SK-MEL-5 (cell line): ENCODE measurements at places on chromosomes 12 and 14. TPM values are rescaled to one million over a fixed set of nuclear protein-coding genes. Genes with fewer than 3 reads are reported as not detected.

Gene HOXC12
- total RNA-seq: not detected in 2 replicates

Gene DLK1
- 8.2 and 8.5 TPM in 2 replicates for total RNA-seq

Gene GLI1
- 0.16 and 1.9 TPM in 2 replicates for total RNA-seq

Gene LRRIQ1
- total RNA-seq: 0.90 and 0.95 TPM in 2 replicates

Gene GPR162
- total RNA-seq: 0.08 and 1.5 TPM in 2 replicates

GRCh38 chr14:87878959-87879358 is 114.0 kb downstream of the GALC start:
- no peak for DNase-seq

DNA sequence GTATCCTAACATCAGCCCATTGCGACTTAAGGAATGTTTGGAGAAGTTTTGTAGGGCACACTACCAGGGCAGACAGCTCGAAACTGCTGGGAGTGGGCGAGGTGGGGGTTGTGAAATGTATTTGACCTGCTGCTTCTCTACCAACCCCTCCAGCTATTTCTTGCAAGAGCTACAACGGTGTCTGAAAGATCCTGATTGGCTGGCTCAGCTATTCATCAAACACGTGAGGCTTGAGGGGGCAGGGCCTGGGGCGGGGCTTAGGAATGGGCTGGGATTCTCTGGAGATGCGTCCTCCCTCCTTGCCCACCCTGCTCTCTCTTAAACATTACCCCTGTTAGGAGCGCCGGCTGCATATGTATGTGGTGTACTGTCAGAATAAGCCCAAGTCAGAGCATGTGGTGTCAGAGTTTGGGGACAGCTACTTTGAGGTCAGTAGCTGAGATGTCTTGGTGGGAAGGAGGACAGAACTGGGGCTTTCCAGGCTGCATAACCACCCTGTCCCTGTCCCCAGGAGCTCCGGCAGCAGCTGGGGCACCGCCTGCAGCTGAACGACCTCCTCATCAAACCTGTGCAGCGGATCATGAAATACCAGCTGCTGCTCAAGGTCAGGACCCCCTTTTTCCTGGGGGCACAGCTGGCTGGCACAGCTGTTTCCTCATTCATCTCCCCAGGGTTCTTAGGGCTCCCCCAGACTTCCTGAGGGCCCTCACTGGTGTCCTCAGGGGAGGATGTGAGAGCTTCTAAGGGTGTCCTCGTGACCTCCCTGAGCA is 3.1 kb downstream of the ARHGEF25 start:
- peak; percentile 56 for DNase-seq

DNA sequence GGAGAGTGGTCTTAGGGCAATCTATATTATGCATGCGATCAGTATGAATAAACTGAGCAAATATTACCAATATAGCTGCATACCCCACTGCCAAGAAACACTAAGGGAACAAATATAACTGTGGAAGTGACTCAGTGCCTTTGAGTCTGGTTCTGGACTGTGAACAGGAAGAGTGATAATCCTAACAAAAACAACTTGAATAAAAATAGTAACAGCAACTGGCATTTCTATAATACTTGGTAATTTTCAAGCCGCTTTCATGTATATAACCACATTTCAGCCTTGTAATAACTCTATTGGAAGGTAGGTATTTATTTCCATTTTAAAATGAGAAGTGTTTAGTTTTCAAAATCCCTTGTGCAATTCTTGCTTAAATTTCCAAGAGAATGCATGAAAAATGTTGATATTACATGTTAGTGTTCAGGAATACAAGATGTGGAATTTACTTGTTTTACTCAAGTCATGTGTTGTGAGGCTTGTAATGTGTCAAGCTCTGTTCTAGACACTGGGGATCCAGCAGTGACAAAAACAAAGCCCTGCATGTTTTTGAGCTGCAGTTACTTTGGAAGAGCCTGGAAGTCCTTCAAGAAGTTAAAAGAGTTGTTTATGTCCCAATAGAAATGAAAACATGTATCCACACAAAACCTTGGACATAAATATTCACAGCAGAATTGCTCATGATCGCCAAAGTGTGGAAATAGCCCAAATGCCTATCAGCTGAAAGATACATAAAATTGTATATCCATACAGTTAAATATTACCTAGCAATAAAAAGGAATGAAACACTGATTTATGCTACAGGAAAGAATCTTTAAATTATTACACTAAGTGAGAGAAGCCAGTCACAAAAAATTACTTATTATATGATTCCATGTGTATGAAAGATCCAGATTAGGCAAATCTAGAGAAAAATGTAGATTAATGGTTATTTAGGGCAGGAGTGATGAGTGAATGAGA is 338.1 kb upstream of the TMEM132C start:
- DNase-seq: no peak

GRCh38 chr12:51822956-51823355 is 25.6 kb downstream of the FIGNL2 start:
- DNase-seq: no peak

DNA sequence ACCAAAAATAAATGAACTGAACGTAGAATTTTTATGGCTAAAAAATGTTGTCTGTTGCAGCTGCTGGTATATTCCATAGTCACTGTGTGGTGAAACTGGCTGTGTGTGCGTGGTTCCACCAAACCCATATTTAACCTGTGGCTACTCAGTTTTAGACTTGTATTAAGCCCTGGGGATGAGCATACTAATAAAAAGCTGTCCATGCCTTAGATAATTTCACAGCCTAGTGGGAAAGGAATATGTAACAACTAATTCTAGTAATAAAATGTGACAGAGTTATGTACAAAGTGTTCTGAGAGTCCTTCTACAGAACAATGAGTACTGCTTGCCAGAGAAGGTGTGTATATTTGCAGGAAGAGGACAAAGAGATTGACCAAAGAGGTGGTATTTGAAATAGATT is 125.5 kb downstream of the TMTC3 start:
- DNase-seq: no peak

- DNase-seq: no peak
Observed at GRCh38 chr14:72129291-72129690, 197.1 kb downstream of the RGS6 start.

- no peak for DNase-seq
Observed at GRCh38 chr12:120089105-120089504, 27.4 kb downstream of the RAB35 start.

DNA sequence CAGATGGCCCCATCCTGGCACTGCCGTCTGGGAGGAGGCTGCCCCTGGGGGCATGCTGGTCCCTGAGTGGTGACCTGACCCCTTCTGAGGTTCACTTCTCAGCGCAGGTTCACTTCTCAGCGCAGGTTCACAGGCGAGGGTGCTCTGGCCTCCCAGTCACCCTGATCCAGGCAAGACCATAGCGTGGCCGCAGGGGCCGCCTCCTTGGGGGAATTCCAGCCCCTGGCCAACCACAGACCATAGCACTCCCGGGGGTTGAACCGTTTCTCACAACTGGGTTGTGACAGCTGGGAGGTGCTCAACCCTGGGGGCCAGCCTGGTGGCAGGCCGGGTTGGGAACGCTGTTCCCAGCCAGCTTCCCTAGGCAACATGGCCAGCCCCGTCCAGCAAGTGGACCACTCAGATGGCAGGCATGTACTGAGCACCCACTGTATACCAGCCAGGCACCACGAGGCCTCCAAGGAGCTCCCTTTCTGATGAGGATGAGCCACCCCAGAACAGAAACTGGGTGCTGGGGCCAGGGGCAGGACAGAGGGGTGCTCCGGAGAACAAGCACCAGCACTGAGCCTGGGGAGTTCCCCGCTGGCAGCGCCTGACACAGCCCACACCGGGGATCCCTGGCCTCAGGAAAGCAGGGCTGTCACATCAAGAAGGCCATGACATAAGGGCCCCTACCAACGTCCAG is 28.3 kb upstream of the ZFP36L1 start:
- no peak for DNase-seq

DNA sequence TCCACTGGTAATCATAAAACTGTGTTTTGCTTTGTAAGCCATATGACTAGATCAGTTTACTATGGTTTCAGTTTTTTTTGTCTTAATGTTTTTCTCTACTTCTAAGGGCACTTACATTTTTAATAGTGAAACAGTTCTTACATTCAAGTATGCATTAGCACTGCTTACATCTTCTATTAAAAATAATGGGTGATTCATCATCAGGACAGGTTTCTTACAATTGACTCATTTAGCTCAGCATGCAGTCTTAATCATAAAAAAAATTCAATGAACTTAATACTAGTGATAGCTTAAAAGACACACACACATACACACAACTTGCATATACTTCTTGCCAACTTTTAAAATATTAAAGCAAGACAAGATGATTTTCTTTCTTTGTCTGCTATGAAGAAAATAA is 845.7 kb upstream of the USP15 start:
- DNase-seq: no peak

DNA sequence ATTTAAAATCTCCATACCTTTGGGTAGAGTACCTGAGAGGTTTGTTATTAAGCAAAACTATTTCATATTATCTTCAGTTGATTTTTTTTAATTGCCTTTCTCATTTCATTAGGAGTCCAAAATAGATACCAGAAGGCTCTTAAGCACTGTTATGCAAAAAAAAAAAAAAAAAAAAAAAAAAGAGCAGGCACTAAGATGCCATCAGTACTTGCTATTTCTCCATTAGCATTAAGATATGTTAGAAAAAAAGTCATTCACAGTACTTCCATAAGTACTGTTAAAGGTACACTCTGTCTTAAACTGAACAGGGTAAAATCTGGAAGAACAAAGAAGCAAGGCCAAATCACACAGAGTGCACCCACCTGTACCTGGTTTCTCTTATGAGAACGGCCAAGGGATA is 57.2 kb downstream of the SETD3 start:
- no peak for DNase-seq

- DNase-seq: no peak
Observed at GRCh38 chr14:73269729-73270531, 32.6 kb downstream of the PAPLN start.

- no peak for DNase-seq
Observed at GRCh38 chr12:132208153-132208823, 64.0 kb downstream of the NOC4L start.

GRCh38 chr12:120138366-120138765 is 21.8 kb upstream of the RAB35 start:
- no peak for DNase-seq

DNA sequence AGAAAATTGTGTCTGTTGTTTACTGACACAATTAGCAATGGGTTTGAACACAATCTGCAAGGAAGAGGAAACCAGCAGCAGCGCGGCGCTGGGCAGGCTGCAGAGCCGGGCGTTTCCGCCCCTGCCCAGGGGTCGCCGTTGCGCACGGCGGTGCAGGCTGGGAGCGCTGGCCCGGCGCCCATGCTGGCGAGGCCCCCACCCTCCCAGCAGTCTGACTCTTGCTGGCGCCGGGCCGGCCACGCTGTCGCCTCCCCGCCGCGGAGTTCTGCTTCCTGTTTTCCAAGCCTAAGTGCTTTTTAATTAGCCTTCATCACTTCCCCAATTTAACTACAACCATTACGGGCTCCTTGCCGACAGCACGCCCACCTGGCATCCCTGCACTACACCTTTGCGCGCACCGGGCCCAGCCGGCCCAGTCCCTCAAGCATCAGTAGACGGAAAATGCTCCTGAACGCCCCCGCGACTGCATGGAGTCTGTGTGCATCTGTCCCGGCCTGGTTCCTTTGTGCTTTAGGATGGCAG is 212.1 kb downstream of the GXYLT1 start:
- DNase-seq: no peak

DNA sequence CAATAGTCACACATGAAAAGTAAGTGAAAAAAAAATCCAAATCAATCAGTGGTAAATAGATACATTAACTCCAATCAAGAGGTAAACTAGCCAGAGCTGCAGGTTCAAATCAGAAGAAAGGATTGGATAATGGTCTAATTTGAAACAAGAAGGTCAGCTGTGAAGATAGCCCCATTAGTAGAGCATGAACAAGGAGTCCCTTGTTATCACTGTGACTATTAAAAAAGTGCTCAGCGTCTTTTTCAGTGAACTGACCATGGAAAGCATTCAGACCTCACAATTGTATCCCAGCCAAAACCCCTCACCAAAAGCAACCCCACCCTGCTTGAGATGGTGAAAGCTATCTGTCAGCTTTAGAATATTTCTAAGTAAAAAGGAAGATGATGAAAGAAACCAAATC is 125.0 kb upstream of the EGLN3 start:
- peak; percentile 69 for DNase-seq

GRCh38 chr12:51773145-51773869 is 75.2 kb downstream of the FIGNL2 start:
- DNase-seq: no peak

- peak; percentile 50 for DNase-seq
Observed at GRCh38 chr12:106149096-106149784, 10.5 kb upstream of the NUAK1 start.

- no peak for DNase-seq
Observed at GRCh38 chr12:81692008-81692407, 67.1 kb downstream of the PPFIA2 start.
